ENCODE measurements at places on chromosomes 3 and 15.

DNA sequence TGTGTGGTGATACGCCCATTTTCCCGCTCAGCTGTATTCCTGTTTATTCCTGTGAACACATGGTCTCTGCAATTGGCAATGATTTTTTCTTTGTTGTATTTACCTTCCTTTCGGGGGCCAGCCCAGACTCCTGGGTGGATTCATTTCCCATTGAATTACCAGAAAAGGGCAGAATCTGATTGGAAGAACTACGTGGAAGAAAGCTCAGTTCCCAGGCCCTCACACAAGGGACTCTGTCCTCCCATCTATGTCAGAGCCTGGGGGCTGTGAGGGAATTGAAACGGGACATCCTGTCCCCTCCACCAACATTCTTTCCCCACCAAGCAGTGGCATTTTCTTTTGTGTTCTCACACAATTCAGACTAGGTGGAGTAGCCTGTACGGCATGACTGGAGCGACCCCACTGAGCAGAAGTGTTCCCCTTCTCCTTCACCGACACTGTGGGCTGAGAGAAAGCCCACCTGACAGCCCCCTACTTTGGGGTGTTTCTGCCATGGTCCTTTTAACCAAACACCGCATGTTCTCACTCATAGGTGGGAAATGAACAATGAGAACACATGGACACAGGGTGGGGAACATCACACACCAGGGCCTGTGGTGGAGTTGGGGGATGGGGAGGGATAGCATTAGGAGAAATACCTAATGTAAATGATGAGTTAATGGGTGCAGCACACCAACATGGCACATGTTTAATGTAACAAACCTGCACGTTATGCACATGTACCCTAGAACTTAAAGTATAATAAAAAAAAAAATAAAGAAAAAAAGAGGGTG is 32.1 kb upstream of the RFTN1 start:
- H3K4me1 ChIP-seq: no peaks in the 10 kb centered on the region
- no peak for DNase-seq

DNA sequence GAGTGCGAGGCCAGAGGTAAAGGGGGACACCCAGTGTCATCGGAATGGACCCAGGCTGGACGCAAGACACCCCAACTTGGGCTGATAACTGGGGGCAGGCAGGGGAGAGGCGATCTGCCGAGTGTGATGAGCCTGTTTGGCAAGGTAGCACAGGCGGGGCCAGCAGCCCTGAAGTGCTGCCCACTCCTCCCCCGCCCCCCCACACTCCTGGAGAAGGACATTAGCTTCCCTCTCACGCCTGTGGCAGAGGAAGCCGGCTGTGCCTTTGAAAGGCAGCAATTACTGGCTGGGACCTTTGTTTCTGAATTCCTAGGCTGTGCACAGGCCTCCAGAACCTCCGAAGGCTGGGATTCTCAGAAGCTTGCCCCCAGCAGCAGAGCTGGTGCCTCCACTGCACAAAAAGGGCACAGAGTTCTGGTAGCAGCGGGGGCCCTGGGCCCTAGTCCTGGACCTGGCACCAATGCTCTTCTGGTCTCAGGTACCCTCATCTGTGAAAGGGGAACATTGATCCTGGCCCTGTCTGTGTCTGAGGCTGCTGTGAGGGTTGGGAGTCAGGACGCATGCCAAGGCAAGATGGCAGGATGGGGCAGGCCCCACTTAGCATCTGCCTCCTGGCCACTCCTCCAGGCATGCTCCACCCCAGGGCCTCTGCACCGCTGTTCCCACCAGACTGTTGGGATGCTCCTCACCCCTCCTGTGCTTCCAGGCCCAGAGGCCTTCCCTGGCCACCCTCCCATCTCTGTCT is 28.6 kb downstream of the IQSEC1 start:
- no peak overlapping the region for H3K27ac ChIP-seq
- H3K27me3 ChIP-seq: no peaks in the 10 kb centered on the region
- H3K4me1 ChIP-seq: no peaks in the 10 kb centered on the region
- no peak overlapping the region for H3K4me3 ChIP-seq

DNA sequence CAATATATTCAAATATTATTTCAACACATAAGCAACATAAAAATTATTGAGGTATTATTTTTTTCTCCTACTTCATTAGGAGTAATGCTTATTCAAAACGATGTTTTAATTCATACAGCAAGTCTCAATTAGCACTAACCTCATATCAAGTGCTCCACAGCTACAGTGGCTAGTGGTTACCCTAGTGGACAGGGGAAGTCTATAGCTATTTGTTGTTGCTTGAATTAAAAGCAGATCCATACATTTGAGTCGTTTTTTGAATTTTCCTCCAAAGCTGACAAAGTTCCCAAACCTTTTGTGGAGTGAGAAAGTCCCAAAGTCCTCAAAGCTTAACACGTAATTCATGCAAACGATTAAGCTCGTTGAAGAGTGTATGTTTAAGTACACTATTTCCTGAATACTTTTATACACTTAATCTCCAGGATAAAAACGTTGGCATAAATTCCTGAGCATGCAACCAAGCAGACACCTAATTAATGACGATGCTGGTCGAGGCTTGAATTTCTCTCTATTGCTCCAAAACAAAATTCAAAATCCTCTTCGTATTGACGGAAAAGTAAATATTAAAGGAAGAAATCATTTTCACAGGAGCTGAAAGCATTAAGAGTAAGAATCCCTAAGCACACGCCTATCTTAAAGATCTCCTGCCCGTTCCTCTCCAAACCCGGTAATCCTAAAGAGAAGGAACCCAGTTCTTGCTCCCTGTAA is 985 bp downstream of the VPS13C start:
- DNase-seq: no peak
- no peaks in the 10 kb centered on the region for H3K27me3 ChIP-seq
- peaks cover 2% of the 10 kb centered on the region for H3K4me1 ChIP-seq
- H3K36me3 ChIP-seq: no peaks in the 10 kb centered on the region

DNA sequence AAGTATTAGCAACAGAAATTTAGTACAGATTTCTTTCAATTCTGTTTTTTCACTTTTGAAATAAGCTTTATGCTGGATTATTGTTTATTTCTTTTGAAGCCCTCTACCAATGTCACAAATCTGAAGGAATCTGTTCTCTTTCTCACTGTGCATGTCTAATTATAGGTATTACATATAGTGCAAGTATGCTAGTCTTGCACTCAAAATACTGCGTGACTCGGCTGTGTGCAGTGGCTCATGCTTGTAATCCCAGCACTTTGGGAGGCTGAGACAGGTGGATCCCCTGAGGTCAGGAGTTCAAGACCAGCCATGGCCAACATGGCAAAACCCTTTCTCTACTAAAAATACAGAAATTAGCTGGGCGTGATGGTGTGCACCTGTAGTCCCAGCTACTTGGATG is 95.8 kb upstream of the PLAAT1 start:
- no peak overlapping the region for H3K27ac ChIP-seq
- no peak overlapping the region for H3K4me3 ChIP-seq
- no peak for DNase-seq
- no peaks in the 10 kb centered on the region for H3K4me1 ChIP-seq

GRCh38 chr3:186467969-186468368 is 76.2 kb downstream of the CRYGS start:
- no peaks in the 10 kb centered on the region for H3K36me3 ChIP-seq
- no peak for DNase-seq
- no peak overlapping the region for H3K27ac ChIP-seq
- H3K27me3 ChIP-seq: peaks cover 7% of the 10 kb centered on the region

DNA sequence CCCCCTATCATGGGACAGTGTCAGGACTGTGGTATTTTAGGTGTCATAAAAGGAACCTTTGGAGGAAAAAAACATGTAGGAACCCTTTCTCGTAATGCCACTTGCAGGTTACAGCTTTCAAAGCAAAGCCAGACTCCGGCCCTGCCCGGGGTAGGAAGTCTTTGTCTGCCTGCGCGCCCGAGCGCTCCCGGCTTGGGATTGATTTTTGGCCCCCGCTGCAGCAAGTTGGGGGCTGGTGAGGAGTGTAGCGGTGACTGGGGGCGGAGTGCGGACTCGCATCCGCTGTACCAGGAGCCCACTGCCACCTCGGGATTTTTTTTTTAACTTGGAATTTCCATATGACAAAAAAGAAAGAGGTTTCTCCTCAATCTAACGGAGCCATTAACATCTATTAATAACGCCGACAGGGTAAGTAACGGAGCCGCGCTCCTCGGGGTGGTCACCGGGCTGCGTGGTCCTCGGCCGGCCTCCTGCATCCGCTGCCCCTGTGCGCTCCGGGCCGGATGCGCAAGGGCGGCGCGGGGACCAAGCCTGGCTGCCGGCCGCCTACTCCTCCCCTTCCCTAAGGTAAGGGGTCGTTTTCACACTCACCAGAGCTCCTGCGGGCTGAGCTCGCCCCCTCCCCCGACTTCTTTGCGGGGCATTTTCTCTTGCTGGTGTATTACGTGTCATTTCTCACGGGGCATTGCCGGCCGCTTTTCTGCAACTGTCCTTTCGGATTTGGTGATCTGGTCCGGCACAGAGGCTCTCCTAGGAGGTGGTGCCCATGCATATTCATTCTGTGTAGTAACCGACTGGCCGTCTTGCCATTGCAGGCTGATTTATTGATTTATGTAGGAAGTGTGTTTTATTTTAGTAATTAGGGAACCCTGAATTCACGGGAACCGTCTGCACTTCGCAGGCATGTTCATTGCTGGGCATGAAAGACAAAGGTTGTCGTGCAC is 219.8 kb upstream of the TOPAZ1 start:
- H3K27ac ChIP-seq: no peak overlapping the region
- H3K4me3 ChIP-seq: no peak overlapping the region

DNA sequence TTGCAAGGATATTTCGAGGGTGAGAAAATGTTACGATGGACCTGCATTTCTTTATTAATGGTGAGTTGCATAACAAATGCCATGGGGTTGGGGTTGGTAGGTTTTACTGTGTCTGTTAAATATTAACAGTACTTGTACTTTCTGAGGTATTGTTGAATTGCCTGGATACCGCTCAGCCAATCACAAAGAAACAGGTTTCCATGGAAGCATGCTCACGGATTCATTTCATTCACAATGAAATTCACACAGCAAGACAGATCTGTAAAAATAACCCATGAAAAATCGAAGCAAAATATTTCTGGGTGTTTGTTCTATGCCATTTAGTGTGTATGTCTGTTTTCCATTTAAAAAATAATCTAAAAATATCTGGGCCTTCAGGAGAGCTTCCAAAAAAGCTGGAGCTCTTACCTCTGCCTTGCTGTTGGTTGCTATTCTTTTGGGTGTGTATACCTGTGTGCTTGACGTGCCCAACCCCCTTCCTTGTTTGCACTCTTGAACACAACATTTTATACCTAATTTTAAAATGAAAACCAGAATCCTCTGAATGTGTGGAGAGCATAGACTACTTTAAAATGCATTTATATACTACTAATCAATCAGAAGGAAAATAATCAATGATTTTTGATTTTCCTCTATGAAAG is 479.8 kb upstream of the TBL1XR1 start:
- no peaks in the 10 kb centered on the region for H3K36me3 ChIP-seq
- peaks cover 16% of the 10 kb centered on the region for H3K4me1 ChIP-seq
- DNase-seq: peak; percentile 47
- no peak overlapping the region for H3K4me3 ChIP-seq
- H3K27ac ChIP-seq: peak overlapping the region; percentile 33

DNA sequence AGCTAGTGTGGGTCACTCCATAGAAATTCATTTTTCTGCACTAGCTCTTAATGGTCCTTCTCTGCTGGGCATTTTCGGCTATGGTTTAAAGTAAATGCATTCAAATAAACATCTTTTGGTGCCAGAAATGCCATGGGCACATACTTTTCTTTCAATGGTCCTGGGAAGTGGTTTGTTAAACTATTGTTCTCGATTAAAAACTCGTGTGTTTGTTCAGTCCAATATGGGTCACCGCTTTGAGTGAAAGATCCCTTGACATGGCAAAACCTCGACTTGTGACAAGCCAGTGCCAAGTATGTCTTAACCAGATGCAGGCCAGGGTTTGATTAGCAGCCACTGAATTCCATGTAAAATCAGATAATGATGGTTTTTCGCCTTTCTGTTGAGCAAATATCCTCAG is 331.9 kb upstream of the WNT5A start:
- H3K4me1 ChIP-seq: no peaks in the 10 kb centered on the region
- H3K4me3 ChIP-seq: no peak overlapping the region
- no peak for DNase-seq
- no peaks in the 10 kb centered on the region for H3K36me3 ChIP-seq
- H3K27me3 ChIP-seq: no peaks in the 10 kb centered on the region
- no peak overlapping the region for H3K27ac ChIP-seq

- no peak for DNase-seq
- no peak overlapping the region for H3K4me3 ChIP-seq
- no peaks in the 10 kb centered on the region for H3K4me1 ChIP-seq
- no peak overlapping the region for H3K27ac ChIP-seq
Measured at GRCh38 chr3:155362808-155363689, 69.6 kb upstream of the STRIT1 start.

GRCh38 chr15:81813215-81813614 is 232.6 kb downstream of the MEX3B start:
- H3K36me3 ChIP-seq: no peaks in the 10 kb centered on the region
- DNase-seq: peak; percentile 20
- H3K27ac ChIP-seq: no peak overlapping the region
- H3K4me3 ChIP-seq: no peak overlapping the region

DNA sequence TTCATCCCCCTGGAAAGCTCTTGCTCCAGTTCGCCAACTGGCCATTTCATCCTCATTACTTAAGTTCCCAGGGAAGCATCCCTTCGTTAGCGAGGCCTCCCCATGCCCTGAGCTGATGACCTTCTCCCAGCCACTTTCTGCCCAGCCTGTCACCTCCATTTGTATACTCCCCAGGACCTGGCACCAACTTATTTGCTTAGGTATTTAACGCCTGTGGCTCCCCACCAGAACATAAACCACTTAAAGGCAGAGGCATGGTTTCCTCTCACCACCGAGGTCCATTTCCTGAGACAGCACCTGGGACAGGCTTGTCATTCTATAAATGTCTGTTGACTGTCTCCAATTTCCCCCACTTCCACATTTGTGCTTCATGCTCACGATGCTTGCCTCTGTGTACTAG is 189.0 kb downstream of the ZNF621 start:
- no peaks in the 10 kb centered on the region for H3K27me3 ChIP-seq
- no peaks in the 10 kb centered on the region for H3K36me3 ChIP-seq
- no peak overlapping the region for H3K27ac ChIP-seq

DNA sequence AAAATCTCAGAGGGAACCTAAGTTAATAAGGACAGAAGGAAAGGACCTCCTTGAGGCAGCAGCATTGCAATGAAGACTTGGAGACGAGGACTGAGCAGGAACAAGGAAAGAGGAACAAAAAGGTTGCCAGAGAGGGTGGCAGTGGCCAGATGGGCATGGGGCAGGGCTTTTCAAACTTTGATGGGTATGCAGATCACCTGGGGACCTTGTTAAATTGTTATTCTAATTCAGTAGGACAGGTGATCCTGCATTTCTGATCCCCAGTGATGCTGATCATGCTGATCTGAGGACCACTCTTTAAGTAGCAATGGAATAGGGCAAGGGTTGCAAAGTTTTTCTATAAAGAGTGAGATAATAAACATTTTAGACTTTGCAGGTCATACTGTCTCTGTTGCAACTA is 11.1 kb downstream of the COL6A6 start:
- H3K4me1 ChIP-seq: peaks cover 4% of the 10 kb centered on the region
- no peaks in the 10 kb centered on the region for H3K36me3 ChIP-seq
- DNase-seq: no peak
- no peak overlapping the region for H3K4me3 ChIP-seq
- no peak overlapping the region for H3K27ac ChIP-seq

GRCh38 chr3:162348912-162349311 is 852.3 kb downstream of the OTOL1 start:
- H3K27me3 ChIP-seq: no peaks in the 10 kb centered on the region
- no peaks in the 10 kb centered on the region for H3K4me1 ChIP-seq
- no peak overlapping the region for H3K4me3 ChIP-seq
- H3K36me3 ChIP-seq: no peaks in the 10 kb centered on the region

GRCh38 chr3:109337393-109337792 is at the start of gene DPPA4:
DPPA4 (minus strand) TSS chr3:109337546; CDS start chr3:109337517, 29 bp downstream.
- H3K4me3 ChIP-seq: peak within 1 kb of the TSS; percentile 37
- H3K27me3 ChIP-seq: no peaks in the 10 kb centered on the region
- H3K4me1 ChIP-seq: no peaks in the 10 kb centered on the region
- H3K27ac ChIP-seq: peak within 1 kb of the TSS; percentile 68

All from hepatocyte (in vitro differentiated cells).